Activated CD4-positive, alpha-beta T cell treated with anti-CD3 and anti-CD28 coated beads for 1 hour (primary cell): ENCODE measurements at places on chromosomes 16 and 17.

DNA sequence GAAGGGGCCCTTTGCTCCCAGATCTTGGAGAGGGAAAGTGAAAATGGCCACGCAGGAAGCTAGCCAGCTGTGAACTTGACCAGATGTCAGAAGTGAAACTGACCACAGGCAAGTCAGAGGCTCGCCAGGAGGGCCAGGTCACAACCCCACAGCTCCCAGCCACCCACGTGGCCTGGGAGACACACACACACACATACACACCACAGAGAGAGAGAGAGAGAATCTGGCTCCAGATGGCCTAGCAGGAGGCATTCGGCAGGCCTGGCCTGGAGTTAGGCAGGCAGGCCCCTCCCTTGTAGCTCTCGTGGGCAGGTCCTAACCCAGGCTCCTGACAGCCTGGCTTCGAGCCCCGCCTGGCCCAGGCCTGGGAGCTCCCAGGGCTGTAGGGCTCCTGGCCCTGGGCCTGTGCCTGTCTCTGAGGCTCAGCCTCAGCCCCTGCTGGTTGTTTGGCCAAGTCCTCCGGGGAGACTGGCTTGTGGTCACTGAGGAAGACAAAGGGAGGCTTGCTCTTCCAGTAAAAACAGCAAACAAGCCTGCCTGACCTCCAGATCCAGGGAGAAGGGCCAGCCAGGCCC is 20.2 kb downstream of the NGFR start:
- DNase-seq, result no peak

GRCh38 chr17:74080656-74081582 is 122.6 kb upstream of the RPL38 start:
- DNase-seq, result no peak

DNA sequence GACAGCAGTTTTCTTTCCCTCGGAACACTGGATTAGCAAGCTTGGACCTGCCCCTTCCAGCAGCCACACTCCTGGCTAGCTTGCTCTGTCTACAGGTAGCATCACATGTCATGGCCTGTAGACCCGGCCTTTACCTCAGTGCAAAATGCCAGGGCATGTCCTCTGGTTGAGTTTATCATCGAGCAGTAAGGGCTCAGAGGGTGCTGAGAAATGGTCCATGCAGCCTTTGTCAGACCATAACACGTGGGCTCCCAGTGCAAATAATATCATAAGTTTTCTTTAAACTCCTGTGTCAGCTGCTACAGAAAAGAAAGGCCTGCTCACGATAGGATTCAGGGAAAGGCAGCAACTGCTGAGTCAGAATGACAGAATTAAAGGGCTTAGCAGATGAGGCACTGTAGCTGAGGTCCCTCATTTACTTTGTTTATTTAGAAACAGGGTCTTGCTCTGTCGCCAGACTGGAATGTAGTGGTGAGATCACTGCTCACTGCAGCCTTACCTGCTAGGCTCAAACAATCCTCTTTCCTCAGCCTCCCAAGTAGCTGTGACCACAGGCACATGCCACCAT is 8.0 kb upstream of the GNA13 start:
- no peak for DNase-seq

- DNase-seq, result peak; percentile 59
These were observed 985 bp upstream of the SLFN12 start for GRCh38 chr17:35433075-35433894.

DNA sequence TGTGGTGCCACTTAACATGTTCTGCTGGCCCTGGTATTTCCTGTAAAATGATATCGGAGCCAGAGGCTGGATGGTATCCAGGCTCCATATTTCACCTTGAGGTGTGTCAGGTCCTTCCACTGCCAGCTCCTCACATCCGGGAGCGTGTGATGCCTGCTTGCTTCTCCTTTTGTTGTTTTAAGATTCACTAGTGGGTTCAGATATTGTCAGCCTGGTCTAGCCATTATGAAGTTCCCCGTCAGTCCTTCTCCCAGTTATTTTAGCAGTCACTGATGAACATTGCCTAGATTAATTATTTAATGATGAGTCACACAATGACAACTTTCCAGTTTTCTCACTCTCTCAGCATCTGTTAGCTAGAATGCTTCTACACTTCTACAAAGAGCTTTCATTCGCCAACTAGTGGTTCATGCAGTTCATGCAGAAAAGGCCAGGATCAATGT is 11.3 kb downstream of the DNAAF1 start:
- DNase-seq, result no peak

DNA sequence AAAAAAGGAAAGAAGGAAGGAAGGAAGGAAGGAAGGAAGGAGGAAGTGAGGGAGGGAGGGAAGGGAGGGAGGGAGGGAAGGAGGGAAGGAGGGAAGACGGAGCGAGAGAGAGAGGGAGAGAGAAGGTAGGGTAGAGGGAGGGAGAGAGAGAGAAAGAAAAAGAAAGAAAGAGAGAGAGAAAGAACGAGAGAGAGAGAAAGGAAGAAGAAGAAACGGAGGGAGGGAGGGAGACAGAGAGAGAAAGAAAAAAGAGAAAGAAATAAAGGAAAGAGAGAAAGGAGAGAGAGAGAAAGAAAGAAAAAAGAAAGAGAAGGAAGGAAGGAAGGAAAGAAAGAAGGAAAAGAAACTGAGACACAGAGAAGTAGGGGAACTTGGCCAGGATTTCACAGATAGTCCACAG is 8.4 kb upstream of the SLC6A2 start:
- no peak for DNase-seq

- DNase-seq, result no peak
These were observed 1.9 kb downstream of the DUS1L start for GRCh38 chr17:82063424-82064415.

DNA sequence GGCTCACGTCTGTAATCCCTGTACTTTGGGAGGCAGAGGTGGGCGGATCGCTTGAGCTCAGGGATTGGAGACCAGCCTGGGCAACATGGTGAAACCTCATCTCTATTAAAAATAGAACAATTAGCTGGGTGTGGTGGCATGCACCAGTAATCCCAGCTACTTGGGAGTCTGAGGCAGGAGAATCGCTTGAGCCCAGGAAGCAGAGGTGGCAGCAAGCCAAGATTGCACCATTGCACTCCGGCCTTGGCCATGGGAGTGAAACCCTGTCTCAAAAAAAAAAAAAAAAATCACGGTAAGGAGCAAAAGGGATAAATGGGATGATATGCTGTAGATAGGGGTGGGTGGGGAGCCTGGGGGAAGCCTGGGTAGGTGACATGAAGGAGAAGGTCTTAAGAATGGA is 20.4 kb upstream of the TMEM98 start:
- DNase-seq, result no peak

DNA sequence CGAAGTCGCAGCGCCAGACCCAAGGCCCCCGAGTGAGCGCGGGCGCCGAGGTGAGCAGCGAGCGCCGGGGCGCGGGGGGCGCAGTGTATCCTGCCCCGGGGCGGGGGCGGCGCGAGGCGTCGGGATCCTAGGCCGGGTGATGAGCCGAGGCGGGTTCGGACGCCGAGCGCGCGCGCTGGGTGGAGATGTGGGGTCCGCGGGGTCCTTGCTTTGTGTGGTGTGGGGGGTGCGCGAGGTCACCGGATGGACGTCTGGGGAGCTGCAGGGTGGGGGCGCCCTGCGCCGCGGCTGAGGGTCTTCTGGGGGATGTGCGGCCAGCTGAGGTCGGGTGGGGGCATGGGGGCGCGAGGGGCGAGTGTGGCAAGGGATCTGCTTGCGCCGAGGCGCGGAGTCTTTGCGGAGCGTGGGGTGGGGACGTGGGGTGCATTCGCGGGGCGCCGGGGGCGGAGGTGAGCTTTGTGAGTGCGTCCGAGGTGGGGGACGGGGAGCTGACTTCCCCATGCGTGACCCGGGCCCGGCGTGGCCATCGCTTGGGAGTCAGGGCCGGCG is 560 bp downstream of the RAI1 start:
- DNase-seq, result peak; percentile 20

- no peak for DNase-seq
These were observed 6.5 kb downstream of the CBX2 start for GRCh38 chr17:79784353-79785016.

DNA sequence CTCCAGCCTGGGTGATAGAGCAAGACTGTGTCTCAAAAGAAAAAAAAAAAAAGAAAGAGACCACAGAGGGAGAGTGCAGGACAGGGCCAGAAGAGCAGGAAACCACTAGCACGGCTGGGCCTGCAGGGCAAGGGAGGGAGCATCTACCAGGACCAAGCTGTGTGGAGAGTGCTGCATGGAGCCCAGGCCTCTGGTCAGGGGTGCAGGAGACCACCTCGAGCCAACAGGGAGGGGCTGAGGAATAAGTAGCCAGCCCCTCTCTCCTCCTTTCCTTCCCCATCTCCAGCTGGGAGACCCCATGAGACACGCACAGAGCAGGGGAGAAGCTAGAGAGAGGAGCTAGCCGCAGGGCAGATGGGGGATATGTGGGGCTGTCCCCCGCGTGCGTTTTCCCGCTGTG is 67.0 kb upstream of the DNAH17 start:
- no peak for DNase-seq

DNA sequence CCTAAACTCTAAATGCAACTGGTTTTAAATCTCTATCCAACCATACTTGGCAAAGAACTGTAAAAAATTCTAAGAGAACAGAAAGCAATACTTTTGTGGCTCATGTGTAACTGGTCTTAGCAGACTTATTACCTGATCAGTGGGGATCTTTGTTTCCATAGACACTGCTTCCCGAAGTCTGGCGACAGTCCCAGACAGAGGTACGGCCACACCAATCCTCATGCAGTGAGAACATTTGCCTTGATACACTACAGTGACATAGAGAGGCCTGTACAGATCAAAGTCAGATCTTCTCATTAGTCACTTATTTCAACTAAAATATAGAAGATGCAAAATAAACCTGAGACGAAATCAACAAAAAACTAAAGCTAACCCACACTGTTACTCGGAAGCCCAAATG is 43.9 kb downstream of the USP31 start:
- no peak for DNase-seq

- no peak for DNase-seq
These were observed 111.4 kb downstream of the CYLD start for GRCh38 chr16:50853329-50853728.

DNA sequence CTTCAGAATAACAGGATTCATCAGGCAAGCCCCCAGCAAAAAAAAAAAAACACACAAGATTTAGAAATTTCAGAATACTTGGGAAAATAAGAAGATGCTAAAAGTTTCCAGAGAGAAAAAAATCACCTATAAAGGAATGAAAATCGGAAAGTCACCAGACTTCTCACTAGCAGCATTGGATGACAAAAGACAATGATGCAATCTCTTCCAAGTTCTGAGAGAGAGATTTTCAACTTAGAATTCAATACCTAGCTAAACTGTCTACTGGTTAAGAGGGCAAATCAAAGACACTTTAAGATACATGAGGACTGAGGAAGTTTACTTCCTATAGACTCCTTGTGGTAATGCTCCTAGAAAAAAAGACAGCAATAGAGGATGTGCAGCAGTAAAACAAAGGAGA is 23.9 kb upstream of the TNS4 start:
- DNase-seq, result no peak

GRCh38 chr17:50044483-50044882 is 11.4 kb upstream of the ITGA3 start:
- DNase-seq, result no peak

GRCh38 chr16:19757026-19757425 is 39.0 kb downstream of the IQCK start:
- no peak for DNase-seq
